Left ventricle myocardium inferior (tissue), 1 donor: ENCODE measurements at places on chromosomes 7 and 10. TPM values are rescaled to one million over a fixed set of nuclear protein-coding genes. Genes with fewer than 3 reads are reported as not detected.

The PON1 gene
- not detected for total RNA-seq

The TUBB8 gene
- total RNA-seq, result not detected

The CTAGE15 gene
- total RNA-seq, result not detected

The BTBD16 gene
- not detected for total RNA-seq

The CALML3 gene
- not detected for total RNA-seq

The COL28A1 gene
- 1.9 TPM for total RNA-seq

The NODAL gene
- 0.16 TPM for total RNA-seq

DNA sequence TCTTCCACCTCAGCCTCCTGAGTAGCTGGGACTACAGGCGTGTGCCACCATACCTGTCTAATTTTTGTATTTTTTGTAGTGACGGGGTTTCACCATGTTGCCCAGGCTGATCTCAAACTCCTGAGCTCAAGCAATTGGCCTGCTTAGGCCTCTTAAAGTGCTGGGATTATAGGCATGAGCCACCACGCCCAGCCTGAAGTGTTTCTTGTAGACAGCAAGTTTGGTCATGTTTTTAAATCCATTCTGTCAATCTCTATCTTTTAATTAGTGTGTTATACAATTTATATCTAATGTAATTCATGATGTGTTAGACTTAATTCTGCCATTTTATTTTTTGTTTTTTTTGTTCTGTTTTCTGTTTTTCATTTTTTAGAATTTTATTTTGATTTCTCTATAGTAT lies 17.2 kb upstream of the MXI1 start:
- no peak for DNase-seq

- DNase-seq, result peak; percentile 72
Measured at GRCh38 chr10:91908337-91909116, 759 bp downstream of the FGFBP3 start.

DNA sequence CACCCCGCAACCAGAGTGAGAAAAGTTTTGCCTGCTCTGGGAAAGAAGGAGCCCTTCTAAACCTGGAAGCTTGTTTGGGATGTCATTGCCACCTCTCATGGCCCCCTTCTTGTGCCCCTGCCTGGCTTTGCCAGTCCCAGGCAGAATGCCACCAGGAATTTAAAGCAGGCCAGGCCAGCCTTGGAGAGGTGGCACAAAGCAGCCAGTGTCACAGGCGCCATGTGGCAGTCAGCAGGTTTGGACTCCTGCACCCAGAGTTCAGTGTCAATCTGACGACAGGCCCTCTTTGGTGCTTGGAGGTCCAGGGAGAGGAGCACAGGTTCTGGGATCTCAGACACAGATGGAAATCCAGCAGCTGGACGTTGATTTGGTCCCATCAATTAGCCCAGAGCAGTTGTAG lies 12.7 kb downstream of the HK1 start:
- DNase-seq, result peak; percentile 20

- no peak for DNase-seq
Measured at GRCh38 chr10:19917751-19918478, 101.7 kb downstream of the PLXDC2 start.

DNA sequence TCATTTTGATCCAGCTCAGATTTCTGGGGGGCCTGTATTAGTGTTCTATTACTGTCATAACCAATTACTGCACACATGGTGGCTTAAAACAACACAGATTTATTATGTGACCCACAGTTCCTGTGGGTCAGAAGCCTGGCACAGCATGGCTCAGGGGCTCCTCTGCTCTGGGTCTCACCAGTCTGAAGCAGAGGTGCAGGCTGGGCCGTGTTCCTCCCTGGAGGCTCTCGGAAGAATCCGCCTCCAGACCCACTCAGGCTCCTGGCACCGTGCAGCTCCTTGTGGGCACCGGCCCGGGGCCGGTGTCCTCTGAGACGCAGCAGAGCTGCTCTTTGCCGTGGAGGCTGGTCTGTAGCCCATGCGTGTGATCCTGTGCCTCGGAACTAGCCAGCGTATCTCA lies 61.5 kb downstream of the RAMP3 start:
- no peak for DNase-seq

DNA sequence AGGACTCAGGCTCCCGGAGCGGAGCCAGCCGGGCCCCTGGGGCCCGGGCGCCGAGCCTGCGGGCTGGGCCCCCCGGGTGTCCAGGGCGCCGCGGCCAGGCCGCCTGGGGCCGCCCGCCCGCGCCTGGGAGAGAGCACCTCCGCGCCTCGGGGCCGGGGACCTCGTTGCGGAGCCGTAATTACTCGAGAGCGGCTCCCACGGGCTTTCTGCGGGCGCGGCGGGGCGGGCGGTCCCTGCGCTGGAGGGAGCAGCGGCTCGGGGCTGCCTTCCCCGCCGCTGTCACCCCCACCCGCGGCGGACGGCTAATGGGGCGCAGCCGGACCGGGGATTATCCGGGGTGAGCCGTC lies 1.5 kb downstream of the GNB2 start:
- peak; percentile 33 for DNase-seq

DNA sequence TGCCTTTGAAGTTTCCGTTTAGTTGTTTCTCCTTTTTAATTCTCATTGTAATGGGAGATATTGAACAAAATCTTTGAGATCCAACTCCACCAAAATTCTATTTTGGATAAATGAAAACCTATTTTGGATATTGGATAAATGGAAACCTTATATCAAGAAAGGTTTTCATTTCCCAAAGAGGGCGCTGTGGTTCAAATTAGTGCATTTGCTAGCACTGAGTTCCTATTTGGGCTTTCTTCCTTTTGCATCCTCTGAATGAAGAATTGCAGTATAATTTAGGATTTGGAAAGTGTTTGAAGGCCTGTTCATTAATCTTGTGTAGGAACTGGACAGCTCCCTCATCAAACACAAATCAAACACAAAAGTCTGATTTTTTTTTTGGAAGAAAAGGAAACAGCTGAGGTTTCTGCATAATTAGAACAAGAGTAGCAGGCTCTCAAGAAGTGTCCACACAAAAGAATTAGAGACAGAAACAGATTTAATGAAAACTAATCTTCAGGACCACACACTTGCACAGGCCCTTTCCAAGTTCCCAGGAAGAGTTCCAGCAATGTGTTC lies 80.8 kb upstream of the KLF14 start:
- no peak for DNase-seq

DNA sequence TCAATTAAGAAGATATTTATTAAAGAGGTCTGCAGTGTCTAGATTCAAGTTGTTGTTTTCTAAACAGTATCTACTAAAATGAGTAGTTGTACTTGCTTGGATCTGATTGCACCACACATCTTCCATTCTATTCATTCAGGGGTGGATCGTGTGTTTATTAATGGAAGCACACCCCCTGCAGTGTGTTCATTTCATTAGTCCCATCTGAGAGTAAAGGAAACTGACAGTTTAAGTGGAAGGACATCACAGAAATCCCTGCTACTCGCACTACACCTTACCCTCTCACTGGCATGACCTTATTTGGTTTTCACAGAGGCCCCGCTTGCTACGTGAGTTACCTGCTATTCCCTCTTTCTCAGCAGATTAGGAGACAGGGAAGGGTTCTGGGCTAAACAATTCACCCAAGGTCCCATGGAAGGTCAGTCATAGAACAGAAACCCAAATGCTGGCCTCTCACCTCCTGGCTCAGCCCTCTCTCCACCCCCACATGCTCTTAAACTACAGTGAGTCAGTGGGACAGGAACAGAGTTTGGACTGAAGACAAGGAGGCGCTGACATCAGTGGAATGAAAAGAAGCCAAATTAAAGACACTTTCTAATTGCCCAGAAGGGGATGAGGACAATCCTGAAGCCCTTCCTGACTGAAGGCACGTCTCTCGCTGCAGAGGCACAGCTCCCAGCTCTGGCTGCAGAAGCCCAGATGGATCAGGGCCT lies 369.2 kb upstream of the NRP1 start:
- DNase-seq, result no peak

GRCh38 chr7:86792260-86792659 lies 148.6 kb downstream of the GRM3 start:
- DNase-seq, result no peak

GRCh38 chr7:12127455-12127854 lies 83.6 kb upstream of the TMEM106B start:
- no peak for DNase-seq

GRCh38 chr7:94907811-94908322 lies 473 bp downstream of the PPP1R9A start:
- no peak for DNase-seq

DNA sequence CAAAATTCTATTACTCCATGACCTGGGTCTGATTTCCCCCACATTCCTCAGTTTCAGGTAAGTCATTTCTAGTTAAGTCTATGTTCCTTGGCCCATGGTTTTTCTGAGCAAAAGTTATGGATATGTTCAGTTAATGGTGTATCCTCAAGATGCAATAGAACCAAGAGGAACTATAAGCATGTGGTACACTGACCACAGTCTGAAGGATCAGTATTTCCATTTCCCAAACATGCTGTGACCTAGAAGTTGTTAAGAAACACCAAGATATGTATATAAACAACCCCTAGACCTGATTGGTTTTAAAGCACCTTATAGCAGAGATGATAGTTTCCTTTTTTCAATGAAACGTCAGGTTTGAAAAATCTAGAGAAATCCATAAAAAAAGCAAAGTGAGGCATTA lies 94.2 kb upstream of the ABCB5 start:
- no peak for DNase-seq

- no peak for DNase-seq
Measured at GRCh38 chr10:122407375-122408125, 33.0 kb downstream of the PLEKHA1 start.
